ENCODE measurements at places on chromosomes 7 and 10.

GRCh38 chr10:48898426-48898825, 41.2 kb downstream of the LRRC18 start:
- no peak for DNase-seq

GRCh38 chr10:72184156-72184555, 31.7 kb upstream of the ANAPC16 start:
- DNase-seq = no peak

GRCh38 chr7:21916629-21917028, 29.1 kb downstream of the CDCA7L start:
- DNase-seq = no peak

DNA sequence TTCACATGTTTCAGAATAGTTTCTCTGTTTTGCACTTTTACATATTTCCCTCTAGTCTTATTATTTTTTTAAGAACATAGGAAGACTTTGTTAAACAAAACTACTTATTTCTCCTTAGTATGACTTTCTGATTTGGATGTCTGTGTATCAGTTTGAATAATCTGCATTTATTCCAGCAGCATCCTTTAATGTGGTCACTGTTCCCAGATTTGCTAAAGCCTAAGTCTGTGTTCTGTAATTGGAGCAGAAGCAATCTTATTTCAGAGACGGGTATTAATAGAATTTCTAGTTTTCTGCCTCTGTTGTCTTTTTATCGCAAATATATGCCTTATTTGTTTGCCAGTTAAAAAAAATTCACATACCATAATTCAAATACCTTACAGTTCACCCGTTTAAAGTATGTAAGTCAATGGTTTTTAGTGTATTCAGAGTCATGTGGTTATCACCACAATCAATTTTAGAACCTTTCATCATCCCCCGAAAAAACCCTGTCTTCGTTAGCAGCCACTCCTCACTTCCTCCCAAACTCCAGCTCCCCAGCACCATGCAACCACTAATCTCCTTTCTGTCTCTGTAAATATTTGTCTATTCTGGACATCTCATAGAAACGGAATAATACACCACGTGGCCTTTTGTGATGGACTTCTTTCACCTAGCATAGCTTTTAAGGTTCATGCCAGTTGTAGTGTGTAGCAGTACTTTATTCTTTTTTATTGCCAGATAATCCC, 58.7 kb downstream of the INPP5F start:
- DNase-seq = no peak

DNA sequence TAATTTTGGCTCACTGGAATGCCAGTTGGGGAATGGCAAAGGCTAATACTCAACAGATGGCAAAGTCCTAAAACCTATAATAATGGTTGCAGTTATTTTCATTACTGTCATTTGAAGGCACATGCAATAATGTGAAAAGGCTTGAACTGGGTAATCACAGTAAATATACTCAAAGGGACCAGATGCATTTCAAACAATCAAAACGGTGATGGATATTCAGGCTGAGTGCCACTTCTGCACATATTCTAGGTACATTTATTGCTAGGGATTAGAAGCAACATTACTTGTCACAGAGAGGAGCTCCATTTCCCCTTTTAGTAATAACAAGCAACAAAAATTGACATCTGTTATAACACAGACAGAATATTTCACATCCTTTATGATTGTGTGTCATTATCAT, 171.8 kb downstream of the NXPH1 start:
- DNase-seq = no peak

DNA sequence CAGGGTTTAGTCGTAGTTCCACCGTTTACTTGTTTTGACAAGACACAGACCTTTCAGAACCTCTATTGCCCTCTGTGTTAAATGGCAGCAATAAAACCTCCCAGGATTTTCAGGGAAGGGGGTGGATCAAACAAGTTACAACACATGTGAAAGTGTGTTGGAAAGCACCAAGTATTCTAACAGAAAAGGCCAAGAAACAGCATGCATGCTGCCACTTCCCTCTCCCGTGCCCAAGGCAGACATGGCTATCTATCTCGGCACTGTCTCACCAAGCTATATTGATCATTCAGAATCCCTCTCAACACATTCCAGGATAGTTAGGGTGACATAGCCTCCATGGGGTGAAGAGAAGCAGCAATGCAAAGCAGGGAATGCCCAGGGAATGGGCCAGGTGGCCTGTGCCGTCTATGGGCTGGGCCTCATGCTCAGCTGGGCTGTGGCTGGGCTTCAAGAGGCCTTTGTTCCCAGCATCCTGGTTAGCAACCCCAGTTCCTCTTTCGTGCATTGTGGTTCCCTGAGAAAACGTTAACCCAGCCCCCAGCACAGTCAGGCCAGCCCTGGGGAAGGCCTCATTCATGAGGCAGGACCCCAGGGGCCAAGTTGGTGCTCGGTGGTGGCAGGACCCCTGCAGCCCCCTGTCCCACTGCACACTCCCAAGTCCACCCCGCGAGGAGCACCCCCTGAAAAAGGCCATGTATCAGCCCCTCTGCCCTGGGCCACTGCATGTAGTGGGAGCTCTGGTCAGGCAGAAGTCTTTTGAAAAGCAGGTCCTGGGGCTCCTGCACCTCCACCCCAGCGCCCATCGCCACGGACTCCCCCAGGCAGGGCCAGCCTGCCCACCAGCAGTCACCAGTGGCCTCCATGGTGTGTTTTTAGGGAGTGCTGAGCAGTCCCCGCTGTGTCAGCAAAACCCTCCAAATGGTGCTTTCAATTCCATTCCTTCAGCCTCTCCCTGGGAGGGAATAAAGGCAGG, 25.5 kb downstream of the VSIR start:
- DNase-seq = no peak

DNA sequence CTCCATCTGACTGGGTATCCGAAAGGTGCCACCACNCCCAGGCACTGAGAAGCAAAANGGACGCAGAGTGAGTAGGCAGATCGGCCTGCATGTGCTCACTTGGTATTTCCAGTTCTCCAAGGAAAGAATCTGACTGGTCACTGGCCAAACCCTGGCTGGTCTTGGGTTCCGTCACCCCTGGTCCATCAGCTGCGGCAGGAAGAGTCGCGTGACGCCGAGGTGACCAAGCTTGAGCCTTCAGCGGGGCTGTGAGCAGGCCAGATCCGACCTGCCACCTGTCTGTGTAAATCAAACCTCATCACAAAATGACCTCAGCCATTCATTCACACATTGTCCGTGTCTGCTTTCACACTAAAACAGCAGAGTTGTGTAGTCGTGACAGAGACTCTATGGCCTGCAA, 28.8 kb upstream of the CHST15 start:
- no peak for DNase-seq

DNA sequence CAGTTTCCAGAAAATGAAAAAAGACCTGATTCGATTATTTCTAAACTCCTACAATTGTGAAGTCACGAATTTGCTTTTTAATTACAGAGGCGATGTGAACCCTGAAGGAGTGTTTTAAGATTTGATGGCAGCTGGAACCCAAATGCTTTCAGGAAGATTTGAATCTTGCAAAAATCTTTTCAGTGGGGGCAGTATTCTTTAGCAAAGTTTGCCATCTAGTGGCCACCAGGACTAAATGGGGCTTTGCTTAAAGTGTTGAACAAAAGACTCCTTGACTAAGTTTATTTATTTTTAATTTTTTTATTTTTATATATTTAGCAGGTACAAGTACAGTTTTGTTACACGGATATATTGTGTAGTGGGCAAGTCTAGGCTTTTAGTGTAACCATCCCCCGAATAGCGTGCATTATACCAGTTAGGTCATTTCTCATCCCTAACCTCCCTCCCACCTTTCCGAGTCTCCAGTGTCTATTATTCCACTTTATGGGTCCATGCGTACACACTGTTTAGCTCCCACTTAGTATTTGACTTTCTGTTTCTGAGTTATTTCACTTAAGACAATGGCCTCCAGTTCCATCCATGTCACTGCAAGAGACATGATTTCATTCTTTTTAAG, 98.8 kb downstream of the CACNB2 start:
- no peak for DNase-seq
